ENCODE measurements at places on chromosomes 6 and 20.

- DNase-seq = no peak
These were observed 36.6 kb downstream of the BCL2L1 start for GRCh38 chr20:31685853-31686643.

GRCh38 chr6:26045928-26046368 lies 41.3 kb upstream of the HFE start:
- DNase-seq = peak; percentile 32

GRCh38 chr20:16313917-16314316 lies 259.3 kb downstream of the KIF16B start:
- no peak for DNase-seq

DNA sequence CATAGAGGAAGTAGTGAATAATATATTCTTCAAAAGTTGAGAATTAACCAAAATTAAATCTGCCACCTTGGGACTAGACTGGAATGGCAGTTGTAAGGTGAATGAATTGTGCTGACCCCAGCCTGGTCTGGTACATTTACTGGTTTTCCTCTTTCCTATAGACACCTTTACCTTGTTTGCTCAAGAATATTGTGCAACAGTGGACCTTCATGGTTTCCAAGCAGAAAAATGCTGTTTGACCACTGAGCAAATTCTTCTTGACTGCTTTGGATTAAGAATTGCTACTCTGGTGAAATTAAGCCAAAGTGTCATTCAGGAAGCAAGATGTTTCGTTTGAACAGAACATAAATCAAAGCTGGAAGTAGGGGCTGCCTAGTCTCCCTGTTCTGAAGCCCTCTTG lies 156.6 kb upstream of the TAB2 start:
- no peak for DNase-seq

GRCh38 chr6:135831016-135831415 lies 20.5 kb upstream of the PDE7B start:
- no peak for DNase-seq
